ENCODE measurements at places on chromosomes 13 and 19.

GRCh38 chr19:6735181-6735911 is 2.0 kb downstream of the GPR108 start:
- no peak for DNase-seq

GRCh38 chr13:24328145-24328544 is 18.8 kb downstream of the C1QTNF9 start:
- DNase-seq: no peak

DNA sequence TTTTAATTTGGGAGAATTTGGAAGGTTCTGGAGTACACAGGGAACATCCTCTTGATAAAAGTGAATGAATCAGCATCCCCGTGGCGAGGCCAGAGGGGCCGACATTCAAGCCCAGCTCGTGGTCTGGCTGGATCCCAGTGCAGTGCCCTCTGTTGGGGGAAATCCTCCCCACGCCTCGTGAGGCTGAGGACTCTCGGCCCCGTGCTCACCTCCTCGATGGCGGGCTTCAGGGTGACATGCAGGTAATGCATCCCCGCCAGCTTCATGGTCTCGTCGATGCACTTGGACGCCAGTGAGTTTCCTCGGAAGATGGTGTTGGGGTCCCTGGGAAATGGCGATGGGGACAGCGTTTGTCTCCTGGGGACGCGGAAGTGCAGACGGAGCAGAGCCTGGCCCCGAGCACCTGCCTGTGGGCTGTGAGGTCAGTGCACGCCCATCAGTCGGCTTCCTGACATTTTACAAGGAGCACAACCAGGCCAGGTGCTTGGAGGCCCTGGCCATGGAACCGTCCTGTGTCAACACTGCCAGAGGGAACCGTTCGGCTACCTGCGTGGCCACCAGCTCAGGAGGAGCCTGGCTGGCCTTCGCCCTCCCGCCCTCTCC is 43.3 kb upstream of the C13orf46 start:
- DNase-seq: no peak

GRCh38 chr13:73339086-73339485 is 280.3 kb downstream of the KLF5 start:
- DNase-seq: no peak

DNA sequence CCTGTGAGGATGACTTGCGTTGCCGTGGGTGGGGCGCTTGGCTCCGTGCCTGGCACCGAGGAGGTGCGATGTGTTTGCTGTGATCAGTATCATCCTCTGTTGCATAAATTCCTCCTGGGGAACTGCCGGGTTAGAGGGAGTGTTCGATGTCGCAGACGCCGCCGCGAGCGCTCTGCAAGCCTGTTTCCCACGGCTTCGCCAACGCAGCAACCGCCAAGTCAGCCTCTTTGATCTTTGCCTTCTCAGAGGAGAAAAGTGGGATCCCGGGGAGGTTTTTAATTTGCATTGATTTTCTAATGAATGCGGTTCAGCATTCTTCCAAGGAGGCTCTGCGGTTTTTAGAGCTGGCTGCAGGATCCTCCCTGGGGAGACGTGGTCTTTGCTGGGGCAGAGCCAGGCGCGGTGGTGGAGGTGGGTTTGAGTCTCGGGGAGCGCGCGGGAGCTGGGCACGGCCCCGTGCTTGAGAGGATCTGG is 7.6 kb downstream of the GPR32 start:
- no peak for DNase-seq

- no peak for DNase-seq
Observed at GRCh38 chr13:43153436-43154090, 130.2 kb downstream of the DNAJC15 start.

GRCh38 chr13:32098272-32098671 is 66.7 kb downstream of the FRY start:
- no peak for DNase-seq

GRCh38 chr13:43397111-43397510 is 373.7 kb downstream of the DNAJC15 start:
- no peak for DNase-seq

GRCh38 chr19:16034180-16034579 is 42.1 kb upstream of the TPM4 start:
- no peak for DNase-seq

DNA sequence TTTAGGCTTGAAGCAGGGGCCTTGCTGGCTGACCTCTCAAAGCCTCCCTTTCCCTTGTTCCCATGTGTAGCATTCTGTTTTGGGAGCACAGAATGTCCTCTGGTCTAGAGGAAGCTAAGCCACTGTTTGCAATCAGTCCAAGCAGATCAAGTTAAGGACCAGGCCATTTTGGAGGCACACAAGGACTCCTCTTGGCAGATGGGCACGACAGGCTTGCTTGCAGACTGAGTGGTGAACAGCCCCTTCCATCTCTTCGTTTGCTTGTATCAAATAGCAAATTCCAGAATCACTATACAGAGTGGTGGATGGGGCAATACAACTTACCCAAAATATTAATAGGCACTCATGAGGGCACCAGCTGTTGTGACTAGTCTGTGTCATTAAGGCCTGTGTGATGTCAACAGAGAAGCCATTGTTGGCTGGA is 215.5 kb upstream of the SERP2 start:
- no peak for DNase-seq

DNA sequence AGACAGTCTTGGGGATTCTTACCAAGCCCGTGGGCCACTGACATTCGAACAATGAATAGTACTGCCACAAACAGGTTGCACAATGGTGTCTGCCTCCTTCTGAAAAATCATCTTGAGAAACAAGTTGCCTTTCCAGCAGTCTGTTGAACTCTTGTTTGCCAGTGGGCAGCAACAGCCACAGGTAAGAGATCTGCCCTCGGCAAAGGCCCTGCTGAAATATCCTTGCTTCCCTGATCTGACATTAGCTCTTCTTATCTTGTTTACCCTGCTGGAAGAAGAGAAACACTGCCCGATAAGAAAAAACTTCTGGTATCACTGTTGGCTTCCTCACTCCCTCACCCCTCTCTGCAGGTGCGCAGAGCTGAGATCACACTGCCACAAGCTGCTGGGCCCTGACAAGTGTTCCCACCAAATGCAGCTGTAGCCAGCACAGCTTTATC is 2.0 kb downstream of the DOCK9 start:
- no peak for DNase-seq

- no peak for DNase-seq
Observed at GRCh38 chr19:55251341-55252081, 7.3 kb downstream of the PPP6R1 start.
